SIG-M5 (cell line): ENCODE measurements at places on chromosomes 3 and 15.
A peak's percentile ranks its signal among the peaks of the same experiment; 100 is the strongest.

DNA sequence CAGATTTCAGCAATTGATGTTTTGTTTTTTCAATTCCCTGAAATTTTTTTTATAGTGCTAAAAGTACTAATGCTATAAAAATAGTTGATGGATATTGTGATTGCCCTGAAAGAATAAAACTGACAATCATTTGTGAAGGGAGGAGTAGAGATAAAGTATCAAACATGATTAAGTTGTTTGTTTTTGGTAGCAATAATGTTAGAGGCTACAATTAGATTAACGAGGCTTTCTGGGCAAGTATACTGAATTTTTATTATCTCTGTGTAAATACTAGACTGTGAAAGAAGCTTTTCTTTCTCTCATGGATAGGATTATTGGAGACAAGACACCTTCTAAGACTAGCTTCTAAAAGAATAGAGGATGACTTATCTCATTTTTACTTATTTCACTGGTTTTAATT, 15.6 kb downstream of the NR1D2 start:
- DNase-seq: no peak

DNA sequence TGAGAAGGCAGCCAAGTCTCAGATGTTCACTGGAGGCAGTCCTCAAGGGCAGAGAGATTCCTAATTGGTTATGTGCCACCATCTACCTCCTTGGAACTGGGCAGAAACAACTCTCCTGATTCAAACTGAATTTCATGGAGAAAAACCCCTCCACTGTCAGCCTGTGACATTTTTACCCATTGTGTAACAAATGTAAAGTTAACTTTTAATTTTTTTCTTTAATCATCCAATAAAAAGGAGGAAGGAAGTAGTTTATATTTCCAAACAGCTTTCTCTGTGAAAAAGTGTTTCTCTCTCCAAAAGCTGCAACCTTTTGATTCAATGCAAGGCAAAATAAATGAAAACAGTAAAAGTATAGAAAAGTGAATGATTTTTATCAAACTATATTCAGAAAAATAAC, 510 bp upstream of the COLQ start:
- no peak for DNase-seq

- DNase-seq: no peak
Observed at GRCh38 chr3:152658977-152659720, 175.8 kb upstream of the P2RY1 start.

DNA sequence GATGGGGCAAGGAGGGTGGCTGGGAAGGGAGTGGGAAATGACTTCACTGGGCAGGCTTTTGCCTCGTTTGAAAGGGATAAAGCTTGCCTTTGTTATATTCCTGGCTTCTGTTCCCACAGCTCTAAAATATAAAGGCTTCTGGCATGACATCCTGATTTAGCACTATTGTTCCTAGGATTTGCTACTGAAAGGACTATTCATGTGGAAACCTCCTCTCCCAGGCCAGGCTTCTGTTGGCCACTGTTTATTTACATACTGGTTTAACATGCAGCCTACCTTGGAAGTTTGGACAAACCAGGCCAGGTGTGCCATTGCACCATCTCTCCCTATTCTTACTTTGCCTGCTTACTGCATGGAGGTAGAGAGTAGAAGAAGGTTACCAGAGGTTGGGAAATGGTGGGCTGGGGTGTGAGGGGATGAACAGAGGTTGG, 2.4 kb upstream of the LMCD1 start:
- DNase-seq: no peak

- DNase-seq: no peak
Observed at GRCh38 chr3:27213450-27213849, 155.7 kb downstream of the NEK10 start.

GRCh38 chr15:36884936-36885635, 215.3 kb downstream of the MEIS2 start:
- DNase-seq: no peak

DNA sequence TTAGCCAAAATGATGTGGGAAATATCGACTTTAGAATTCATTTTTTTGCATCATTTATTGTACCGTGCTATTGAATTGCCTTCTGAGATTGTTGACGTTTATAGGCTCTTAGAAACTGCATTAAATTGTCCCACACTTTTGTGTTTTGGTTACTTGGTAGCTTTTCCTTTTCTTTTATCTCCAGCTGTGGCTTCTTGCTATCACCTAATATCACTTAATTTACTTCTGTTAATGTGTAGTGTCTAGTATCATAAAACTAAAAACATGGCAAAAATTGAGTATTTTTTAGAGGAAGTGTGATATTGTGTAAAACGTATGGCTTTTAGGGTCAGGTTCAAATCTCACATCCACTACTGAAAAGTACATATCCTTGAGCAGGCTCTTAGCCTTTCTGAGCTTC, 11.2 kb downstream of the TMOD3 start:
- no peak for DNase-seq

GRCh38 chr3:15199493-15200105, 6.4 kb upstream of the CAPN7 start:
- no peak for DNase-seq

GRCh38 chr3:37229740-37230139, 55.4 kb upstream of the LRRFIP2 start:
- DNase-seq: no peak

DNA sequence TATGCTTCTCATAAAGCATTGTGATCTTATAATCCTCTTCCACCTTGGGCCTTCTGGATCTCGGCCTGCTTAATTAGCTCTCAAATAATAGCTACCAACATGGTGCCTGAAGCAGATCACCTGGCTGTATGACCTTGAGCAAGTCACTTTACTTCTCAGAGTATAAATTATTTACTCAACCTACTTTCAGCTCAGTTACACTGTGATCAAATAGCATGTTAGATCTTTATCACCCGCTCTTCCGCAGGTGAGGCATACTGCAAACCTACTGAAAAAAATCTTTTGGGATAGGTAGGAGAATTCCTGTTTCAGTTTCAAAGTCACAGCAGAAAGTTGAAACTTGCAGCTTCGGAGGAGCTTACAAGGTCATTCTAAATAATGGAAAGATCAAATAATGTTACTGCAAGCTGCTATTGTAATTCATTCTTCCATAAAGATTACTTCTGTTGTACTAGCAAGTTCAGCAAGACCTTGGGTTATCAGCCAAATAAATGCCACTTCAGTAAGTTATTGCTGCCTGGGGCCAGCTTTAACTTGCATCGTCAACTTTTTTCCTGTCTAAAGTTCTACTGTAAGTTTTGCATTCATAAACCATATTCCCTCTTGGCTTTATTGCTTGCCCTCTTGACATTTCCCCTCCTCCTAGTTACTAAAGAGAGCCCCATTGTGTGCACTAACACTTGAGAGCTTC, 268.4 kb upstream of the ATP11B start:
- DNase-seq: no peak

DNA sequence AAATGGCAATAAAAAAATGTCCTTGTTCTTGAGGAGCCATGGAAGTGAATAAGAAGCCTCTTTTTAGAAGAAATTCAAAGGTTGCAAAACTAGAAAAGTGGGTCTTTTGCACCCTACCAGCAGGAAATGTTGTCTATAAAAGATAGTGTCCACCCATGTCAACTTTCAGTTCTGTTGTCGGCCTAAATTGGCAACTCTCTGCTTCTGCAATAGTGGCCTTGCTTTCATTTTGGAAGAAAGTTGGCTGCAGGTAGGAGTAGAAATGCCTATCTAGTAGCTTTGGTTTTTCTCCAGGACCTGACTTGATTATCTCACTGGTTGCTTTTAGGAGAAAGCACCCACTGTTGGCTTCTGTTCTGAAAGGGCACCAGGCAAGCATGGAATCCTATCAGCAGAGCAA, 85.4 kb downstream of the TMEM108 start:
- DNase-seq: no peak

DNA sequence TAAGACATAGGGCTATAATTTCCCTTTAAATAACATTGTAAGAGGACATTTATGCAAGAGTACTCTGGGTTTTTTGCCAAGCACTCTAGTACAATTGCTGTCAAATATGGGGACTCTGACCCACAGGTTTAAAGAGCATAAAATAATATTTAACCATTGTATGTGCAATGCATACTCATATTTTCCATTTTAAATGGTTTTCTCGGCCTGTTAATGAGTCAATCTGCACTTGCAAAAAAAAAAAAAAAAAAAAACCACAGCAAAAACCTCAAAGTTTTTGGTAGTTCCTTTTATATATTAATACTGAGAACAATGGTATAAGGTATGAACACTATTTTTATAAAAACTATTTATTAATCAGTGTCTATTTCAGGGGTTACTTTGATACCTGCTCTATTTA, 304.0 kb upstream of the CBLB start:
- no peak for DNase-seq

DNA sequence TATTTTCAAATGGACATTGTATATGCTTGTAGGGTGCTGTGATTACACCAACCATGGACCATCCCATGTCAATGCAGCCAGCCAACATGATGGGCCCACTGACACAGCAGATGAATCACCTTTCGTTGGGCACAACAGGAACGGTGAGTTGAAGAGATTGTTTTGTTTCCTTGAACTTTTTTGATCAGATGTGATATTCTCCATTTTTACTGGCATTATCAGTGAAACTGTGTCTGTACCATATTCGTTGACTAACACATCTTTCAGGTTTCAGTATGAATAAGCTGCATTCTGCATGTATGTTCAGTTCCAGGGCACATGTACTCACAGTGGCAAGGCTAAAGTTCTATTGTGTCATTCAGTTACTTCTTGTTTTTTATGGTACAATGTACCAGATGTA, 655.2 kb downstream of the RBMS3 start:
- DNase-seq: no peak

DNA sequence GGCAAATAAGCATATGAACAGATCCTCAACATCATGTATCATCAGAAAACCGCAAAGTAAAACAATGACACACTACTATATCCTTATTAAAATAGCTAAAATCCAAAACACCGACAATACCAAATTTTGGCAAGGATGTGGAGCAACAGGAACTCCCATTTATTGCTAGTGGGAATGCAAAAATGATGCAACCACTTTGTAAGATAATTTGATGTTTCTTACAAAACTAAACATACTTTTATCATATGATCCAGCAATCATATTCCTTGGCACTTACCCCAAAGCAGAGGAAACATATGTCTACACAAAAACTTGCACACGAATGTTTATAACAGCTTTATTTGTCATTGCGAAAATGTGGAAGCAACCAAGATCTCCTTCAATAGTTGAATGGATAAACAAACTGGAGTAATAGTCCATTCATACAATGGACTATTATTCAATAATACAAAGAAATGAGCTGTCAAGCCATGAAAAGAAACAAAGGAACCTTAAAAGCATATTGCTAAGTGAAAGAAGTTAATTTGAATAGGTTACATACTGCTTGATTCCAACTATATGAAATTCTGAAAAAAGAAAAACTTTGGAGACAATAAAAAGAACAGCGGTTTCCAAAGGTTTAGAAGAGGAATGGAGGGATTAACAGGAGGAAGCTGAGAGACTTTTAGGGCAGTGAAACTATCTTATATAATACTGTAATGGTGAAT, 172.0 kb downstream of the VPS13C start:
- DNase-seq: no peak

DNA sequence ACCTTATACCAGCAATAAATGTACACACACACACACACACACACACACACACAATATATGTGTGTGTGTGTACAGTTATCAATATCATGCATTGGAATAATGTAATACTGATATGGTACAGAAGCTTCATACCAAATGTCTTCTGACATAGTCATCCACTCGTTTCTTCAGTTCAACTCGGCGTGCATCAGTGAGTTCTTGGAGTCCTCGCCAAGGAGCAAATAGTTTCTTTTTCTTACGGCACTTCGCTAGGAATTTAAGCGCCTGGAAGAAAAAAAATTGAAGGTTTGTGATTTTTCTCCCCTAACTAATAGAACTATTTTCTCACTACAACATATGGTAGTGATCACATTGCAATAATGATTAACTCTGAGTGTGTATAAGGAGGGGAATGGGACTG, 32.1 kb upstream of the GOLGB1 start:
- DNase-seq: no peak

GRCh38 chr3:109864452-109864851, 527.1 kb upstream of the DPPA4 start:
- DNase-seq: no peak

- peak; percentile 29 for DNase-seq
Observed at GRCh38 chr3:153130312-153130977, 31.6 kb upstream of the RAP2B start.

- DNase-seq: no peak
Observed at GRCh38 chr3:150253622-150254021, 154.5 kb upstream of the TSC22D2 start.
